Stimulated activated CD4-positive, alpha-beta T cell treated with anti-CD3 and anti-CD28 coated beads, TNF-alpha, amount 100 ng/mL, for 4 hours (primary cell): ENCODE measurements at places on chromosomes 4 and X.

DNA sequence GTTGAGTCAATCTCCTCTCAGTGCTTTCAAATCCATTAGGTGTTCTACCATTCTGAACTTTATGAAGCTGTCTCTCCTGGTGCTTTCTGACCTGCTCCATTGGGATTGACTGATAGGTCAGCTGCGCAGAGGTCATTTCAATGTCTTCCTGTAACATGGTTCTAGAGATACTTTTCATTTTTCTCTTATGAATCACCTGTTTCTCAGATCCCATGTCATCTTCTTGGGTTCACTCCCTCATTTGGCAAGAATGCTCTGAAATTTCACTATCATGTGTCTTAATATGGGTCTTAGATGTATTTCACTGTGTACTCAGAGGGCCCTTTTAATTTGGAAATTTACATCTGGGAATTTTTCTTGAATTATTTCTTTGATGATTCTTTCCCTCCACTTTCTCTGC lies 13.8 kb upstream of the PGM2 start:
- no peak for DNase-seq

DNA sequence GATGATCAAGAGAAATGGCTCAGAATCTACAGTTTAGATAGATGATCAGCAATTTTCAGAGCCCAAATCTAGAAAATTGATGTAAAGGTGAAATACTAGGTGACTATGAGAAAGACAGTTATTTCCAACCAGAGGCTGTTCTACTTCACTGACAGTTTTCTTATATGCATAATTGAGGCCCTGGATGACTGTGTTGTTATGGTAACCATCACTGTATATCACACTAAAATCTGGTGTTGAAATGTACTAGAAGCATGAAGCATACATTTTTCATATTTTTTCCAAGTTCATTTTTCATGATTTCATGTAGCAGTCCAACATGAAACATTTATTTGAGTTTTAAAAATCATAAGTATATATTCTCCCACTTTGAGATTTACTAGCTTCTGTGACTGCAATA lies 87.4 kb downstream of the ATXN3L start:
- no peak for DNase-seq

DNA sequence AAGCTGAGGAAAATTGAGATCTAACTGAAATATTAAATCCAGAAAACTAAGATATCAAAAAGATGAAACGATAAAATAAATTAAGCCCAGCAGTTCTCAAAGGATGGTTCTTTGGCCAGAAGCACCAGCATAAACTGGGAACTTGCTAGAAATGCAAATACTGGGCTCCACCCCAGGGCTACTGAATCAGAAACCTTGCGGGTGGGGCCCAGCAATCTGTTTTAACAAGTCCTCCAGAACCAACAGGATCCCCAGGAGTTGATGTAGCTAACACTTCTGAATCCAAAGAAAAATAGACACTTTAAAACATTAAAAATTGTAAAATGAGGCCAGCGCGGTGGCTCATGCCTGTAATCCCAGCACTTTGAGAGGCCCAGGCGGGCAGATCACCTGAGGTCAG lies 14.1 kb upstream of the TMEM154 start:
- DNase-seq, result no peak

- no peak for DNase-seq
These were observed 61.3 kb upstream of the CRMP1 start for GRCh38 chr4:5954056-5954760.

GRCh38 chr4:98510757-98511517 lies 147.5 kb downstream of the TSPAN5 start:
- no peak for DNase-seq

- DNase-seq, result no peak
These were observed 49.9 kb downstream of the PCDH7 start for GRCh38 chr4:30770049-30770549.

DNA sequence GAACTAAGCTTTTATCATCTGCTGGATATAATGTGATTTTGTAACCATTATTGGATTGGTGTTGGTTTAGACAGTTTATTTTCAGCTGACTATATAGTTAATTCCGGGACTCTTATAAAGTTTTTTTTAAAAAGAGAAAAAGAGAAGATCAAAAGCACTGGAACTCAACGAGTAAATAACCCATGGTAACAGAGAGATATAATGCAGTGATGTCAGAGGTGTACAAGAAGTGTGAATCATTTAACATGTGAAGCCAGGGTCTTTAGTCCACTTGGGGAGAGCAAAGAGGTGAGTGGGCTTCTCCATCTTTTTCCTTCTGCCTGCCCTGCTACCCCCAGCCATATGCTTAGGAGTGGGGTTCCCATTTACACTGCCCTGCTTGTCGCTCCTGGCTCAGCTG lies 3.2 kb downstream of the TMEM165 start:
- DNase-seq, result no peak

DNA sequence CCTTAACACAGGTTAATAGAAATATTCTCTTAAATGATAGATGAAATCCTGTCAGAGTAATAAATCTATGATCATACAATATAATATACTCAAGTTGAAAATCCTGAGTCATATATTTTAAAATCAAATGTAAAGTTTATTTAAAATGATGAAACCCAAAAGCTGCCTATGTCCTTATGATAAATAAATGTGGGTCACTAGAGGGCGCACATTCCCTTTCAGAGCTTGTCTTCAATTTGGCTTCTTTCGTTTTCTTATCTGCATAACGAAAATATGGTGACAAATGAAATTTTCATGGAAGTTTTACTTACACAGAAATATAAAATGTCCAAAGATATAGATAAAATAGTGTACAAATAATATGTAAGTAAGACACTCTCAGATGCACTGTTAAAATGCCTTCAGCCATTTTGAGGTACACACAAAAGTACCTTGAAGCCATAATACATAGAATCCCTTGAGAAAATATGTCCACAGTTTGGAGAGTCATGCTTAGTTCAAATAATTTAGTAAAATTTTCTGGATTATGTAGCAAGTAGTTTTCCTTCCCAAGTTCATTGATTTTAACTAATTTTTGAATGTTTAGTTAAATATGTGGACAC lies 680.4 kb downstream of the DMD start:
- DNase-seq, result no peak

GRCh38 chr4:35541888-35542213 lies 702.5 kb downstream of the ARAP2 start:
- no peak for DNase-seq

- no peak for DNase-seq
These were observed 212.5 kb downstream of the SPATA18 start for GRCh38 chr4:52263607-52264006.

GRCh38 chr4:80948141-80948540 lies 82.4 kb upstream of the BMP3 start:
- DNase-seq, result no peak

DNA sequence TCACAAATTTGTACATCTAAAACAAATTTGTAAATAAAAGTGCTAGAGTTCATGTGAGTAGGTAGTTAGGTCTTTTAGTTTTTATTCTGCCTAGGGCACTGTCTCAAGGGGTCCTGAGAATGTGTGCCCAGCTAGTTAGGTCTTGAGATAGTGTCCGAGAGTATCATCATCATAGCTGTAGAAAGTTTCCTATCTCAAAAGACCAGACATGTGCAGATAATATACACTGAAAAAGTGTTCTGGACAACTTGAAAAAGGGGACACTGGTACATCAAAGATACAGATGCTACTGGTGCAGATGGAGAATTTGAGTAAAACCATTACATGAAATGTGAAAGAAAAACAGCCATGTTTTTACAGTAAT lies 1.8 kb upstream of the ZCCHC4 start:
- no peak for DNase-seq

- DNase-seq, result peak; percentile 13
These were observed 70.7 kb upstream of the PPP3CA start for GRCh38 chr4:101418055-101418454.

- no peak for DNase-seq
These were observed 41.1 kb downstream of the ADRA2C start for GRCh38 chr4:3807311-3807710.

- DNase-seq, result no peak
These were observed 6.0 kb downstream of the AP1S2 start for GRCh38 chrX:15848576-15848975.
